ENCODE measurements at places on chromosomes 5 and 9.

DNA sequence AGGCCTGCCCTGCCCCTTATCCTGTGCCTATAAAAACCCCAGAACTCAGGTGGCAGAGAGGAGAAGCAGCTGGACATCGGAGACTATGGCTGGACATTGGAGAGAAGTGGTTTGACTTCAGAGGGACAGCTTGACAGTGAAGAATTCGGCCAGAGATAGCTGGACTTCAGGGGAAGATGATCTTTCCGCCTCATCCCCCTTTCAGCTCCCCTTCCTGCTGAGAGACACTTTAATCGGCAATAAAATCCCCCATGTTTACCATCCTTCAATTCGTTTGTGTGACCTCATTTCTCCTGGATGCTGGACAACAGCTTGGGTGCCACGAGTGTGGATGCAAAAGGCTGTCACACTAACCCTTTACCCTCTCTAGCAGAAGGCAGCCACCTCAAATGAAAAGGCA is 134.1 kb upstream of the TUT7 start:
- H3K36me3 ChIP-seq = no peaks in the 10 kb centered on the region
- H3K4me3 ChIP-seq = no peak overlapping the region
- H3K4me1 ChIP-seq = no peaks in the 10 kb centered on the region
- no peak overlapping the region for H3K27ac ChIP-seq
- DNase-seq = no peak

- DNase-seq = no peak
- no peaks in the 10 kb centered on the region for H3K27me3 ChIP-seq
- no peak overlapping the region for H3K4me3 ChIP-seq
- no peaks in the 10 kb centered on the region for H3K36me3 ChIP-seq
- no peaks in the 10 kb centered on the region for H3K4me1 ChIP-seq
- no peak overlapping the region for H3K27ac ChIP-seq
Measured at GRCh38 chr5:52943285-52943684, 45.9 kb upstream of the ITGA2 start.

GRCh38 chr5:111829701-111830100 is 72.7 kb upstream of the NREP start:
- no peak overlapping the region for H3K27ac ChIP-seq
- H3K4me1 ChIP-seq = no peaks in the 10 kb centered on the region
- H3K4me3 ChIP-seq = no peak overlapping the region
- no peaks in the 10 kb centered on the region for H3K36me3 ChIP-seq

- no peaks in the 10 kb centered on the region for H3K27me3 ChIP-seq
- peak overlapping the region; percentile 60 for H3K4me3 ChIP-seq
- peaks cover 35% of the 10 kb centered on the region for H3K4me1 ChIP-seq
- DNase-seq = peak; percentile 68
- H3K27ac ChIP-seq = peak overlapping the region; percentile 71
Measured at GRCh38 chr9:35615981-35616680, 2.1 kb downstream of the CD72 start.

DNA sequence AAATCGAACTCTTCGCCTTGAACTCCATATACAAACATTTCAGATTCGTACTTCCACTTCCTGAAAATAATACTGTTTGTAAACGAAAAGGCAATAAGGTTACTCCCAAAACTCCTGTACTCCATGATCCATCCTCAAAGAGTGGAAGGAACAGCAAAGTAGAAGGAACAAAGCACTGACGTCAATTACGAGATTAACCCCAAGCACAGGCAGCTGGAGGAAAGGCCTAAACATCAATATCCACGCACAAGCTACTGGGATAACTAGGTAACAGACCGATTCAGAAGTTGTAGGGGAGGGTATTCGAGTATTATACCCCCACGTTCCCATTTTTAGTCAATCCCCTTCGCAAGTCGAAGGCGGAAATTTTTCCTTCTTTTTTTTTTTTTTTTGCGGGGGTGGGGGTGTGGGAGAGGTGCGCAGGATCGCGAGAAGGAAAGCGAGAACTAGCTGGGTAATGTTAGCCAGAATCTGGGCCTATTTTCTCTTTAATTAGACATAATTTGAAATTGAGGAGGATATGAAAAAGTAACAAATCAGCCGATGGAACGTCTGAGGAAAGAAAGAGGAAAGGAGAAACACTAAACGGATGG is 909 bp downstream of the AFF4 start:
- peaks cover 8% of the 10 kb centered on the region for H3K4me1 ChIP-seq
- no peaks in the 10 kb centered on the region for H3K36me3 ChIP-seq
- peak overlapping the region; percentile 95 for H3K27ac ChIP-seq
- no peaks in the 10 kb centered on the region for H3K27me3 ChIP-seq
- peak; percentile 72 for DNase-seq

- H3K36me3 ChIP-seq = no peaks in the 10 kb centered on the region
- H3K27me3 ChIP-seq = no peaks in the 10 kb centered on the region
- no peak overlapping the region for H3K27ac ChIP-seq
- H3K4me1 ChIP-seq = no peaks in the 10 kb centered on the region
Measured at GRCh38 chr9:98930792-98931191, 12.9 kb upstream of the COL15A1 start.

DNA sequence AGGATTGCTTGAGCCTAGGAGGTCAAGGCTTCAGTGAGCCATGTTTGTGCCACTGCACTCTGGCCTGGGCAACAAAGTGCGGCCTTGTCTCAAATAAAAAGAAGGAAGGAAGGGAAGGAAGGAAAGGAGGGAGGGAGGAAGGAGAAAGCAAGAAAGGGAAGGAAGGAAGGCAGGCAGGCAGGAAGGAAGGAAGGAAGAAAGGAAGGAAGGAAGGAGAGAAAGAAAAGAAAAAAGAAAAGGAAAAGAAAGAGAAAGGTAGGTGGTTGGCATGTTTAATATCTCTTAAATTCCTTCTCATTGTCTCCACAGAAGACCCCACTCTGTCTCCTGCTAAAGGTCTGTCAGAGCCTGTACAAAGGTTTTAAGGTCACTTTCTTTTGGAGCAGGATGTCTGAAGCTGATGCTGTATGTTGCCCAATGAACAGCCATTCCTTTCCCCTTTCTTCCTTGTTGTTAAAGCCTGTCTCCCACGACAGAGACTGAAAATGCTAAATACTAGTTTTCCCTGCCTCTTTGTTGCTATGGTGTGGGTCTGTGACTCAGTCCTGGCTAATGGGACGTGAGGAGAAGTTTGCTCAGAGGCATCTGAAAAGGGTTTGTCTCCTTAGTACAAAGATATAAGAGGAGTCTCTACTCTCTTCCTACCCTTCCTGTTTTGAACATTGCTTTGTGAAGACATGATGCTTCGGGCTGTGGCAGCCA is 213.3 kb downstream of the PCSK1 start:
- no peak for DNase-seq
- H3K4me3 ChIP-seq = no peak overlapping the region

GRCh38 chr5:62684310-62684709 is 105.7 kb downstream of the LRRC70 start:
- DNase-seq = no peak
- no peak overlapping the region for H3K4me3 ChIP-seq
- no peaks in the 10 kb centered on the region for H3K36me3 ChIP-seq
- H3K27me3 ChIP-seq = no peaks in the 10 kb centered on the region
- no peak overlapping the region for H3K27ac ChIP-seq
- H3K4me1 ChIP-seq = no peaks in the 10 kb centered on the region

DNA sequence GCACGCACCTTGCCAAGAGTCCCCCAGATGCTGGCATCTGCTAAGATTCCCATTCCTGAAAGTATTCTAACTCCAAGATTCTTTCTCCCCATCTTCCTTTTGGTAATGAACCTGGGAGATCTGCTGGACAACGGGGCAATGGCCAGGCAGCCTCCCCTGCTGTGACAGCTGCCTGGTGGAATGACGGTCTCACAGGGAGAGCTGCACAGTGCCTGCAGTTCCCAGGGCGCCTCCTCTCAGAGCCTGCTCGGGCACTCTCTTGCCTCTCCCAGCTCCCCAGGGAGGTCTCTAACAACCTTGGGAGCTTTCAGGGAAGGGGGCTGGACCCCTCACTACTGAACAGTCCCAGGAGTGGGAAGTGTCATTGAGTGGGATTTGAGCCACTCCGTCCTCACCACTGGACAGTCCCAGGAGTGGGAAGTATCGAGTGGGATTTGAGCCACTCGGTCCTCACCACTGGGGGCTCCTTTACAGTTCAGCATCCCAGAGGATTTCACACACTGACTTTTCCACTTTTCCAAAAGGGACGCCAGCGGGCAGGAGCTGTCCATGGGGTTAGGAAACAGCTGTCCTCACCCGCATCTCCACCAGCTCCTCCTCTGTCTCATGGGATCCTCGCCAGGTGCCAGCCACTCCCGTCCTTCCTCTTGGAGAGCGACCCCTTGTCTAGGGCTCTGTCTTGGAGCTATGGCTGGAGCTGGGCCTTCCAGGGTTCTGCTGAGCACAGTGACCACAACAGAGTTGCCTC is 65.7 kb downstream of the ADAMTS2 start:
- no peaks in the 10 kb centered on the region for H3K4me1 ChIP-seq
- H3K4me3 ChIP-seq = no peak overlapping the region

DNA sequence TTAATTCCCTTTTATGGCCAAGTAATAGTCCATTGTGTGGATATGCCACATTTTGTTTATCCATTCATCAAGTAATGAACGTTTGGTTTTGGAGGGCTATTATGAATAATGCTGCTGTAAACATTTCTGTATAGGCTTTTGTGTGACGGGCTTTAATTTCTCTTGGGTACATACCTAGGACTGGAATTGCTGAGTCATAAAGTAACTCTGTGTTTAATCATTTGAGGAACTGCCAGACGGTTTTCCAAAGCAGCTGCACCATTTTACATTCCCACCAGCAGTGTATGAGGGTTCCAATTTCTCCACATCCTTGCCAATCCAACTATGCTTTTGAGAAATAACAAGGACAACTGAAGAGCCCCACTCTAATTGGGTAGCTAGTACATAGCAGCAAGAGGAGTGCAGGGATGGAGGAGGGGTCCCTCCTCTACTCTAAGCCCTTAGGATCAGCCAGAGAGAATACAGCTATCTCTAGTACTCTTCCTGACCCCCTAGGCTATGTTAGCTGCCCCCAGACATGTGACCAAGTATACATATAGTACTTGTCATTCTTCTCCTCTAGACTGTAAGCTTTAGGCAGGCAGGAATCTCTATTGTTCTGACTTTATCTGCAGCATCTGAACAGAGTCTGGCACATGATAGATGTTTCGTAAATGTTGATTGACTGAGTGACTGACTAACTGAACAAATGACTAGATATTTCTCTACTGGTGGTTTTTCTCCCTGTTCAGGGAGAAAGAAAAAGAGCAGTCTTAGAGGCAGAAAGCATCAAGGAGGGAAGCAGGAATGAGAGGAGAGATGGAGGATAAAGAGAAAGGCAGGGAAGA is 22.1 kb upstream of the MATR3 start:
- H3K36me3 ChIP-seq = no peaks in the 10 kb centered on the region
- H3K4me3 ChIP-seq = no peak overlapping the region
- H3K4me1 ChIP-seq = peaks cover 40% of the 10 kb centered on the region
- no peak for DNase-seq
- peaks cover 2% of the 10 kb centered on the region for H3K27me3 ChIP-seq

DNA sequence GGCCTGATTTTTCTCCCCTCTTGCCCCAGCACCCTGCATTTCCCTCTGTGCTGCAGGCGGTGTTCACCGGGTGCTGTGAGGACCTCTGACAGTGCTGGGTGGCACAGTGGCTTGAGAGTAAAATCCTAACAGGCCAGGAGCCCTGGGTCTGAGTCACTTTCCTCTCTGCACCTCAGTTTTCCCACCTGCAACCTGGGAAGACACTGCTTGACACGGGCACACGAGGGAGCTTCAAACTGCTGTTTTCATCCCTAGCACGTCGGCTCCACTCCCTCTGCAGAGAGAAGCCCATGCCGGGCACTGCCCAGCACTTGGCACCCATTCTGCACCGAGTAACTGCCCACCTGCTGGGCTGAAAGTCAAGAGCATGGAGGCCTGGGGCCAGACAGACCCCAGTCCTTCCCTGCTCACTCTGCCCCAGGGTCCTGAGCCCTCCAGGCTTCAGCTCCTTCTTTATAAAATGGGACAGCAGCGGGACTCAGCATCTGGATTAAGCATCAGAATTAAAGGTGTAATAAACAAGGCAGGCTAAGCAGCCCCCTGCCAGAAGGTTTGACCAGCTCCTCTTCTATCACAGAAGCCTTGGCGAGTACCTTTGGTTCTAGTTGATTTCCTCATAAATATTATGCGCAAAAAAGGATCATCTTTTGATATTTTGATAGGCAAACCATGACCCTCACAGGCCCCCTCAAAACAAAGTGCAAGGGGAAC is 5.2 kb downstream of the GFI1B start:
- H3K36me3 ChIP-seq = no peaks in the 10 kb centered on the region
- no peak for DNase-seq
- no peak overlapping the region for H3K27ac ChIP-seq
- H3K4me1 ChIP-seq = no peaks in the 10 kb centered on the region
- H3K27me3 ChIP-seq = peaks cover 30% of the 10 kb centered on the region

GRCh38 chr9:129339539-129340157 is 161.6 kb upstream of the IER5L start:
- no peak overlapping the region for H3K4me3 ChIP-seq
- H3K27ac ChIP-seq = no peak overlapping the region
- H3K27me3 ChIP-seq = peaks cover 2% of the 10 kb centered on the region
- no peak for DNase-seq
- H3K4me1 ChIP-seq = peaks cover 41% of the 10 kb centered on the region

DNA sequence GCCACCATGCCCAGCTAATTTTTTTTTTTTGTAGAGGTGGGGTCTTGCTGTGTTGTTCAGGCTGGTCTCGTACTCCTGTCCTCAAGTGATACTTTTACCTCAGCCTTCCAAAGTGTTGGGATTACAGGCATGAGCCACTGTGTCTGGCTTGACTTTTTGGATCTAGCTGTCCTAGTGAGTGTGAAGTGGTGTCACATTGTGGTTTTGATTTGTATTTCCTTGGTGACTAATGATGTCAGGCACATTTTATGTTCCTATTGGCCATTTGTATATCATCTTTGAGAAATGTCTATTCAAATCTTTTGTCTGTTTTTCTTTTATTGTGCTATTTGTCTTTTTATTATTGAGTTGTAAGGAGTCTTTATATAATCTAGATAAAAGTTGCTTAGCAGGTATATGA is 53.5 kb upstream of the MCCC2 start:
- no peak overlapping the region for H3K4me3 ChIP-seq
- no peaks in the 10 kb centered on the region for H3K27me3 ChIP-seq
- no peaks in the 10 kb centered on the region for H3K4me1 ChIP-seq
- peaks cover 16% of the 10 kb centered on the region for H3K36me3 ChIP-seq
- peak; percentile 34 for DNase-seq
- no peak overlapping the region for H3K27ac ChIP-seq

- H3K27ac ChIP-seq = no peak overlapping the region
- no peak overlapping the region for H3K4me3 ChIP-seq
- H3K27me3 ChIP-seq = peaks cover 16% of the 10 kb centered on the region
- H3K4me1 ChIP-seq = peaks cover 13% of the 10 kb centered on the region
Measured at GRCh38 chr5:172683645-172684471, 42.8 kb downstream of the NEURL1B start.

DNA sequence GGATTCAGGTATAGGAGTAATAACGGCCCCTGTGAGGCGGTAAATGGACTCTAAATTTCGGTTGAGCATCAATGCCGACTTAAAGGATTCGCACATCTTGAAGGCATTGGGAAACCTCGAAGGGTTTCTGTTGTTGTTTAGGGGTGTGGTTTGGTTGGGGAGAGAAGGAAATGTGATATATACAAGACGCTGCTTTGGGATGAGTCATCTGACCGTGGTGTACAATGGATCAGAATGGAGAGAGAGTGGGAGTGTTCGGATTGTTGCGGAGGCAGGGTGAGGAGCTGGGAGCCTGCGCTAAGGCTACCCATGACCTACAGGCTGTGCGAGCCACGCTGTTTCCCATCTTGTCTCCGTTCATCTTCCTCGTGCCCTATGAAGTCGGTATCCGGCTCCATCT is 60.4 kb upstream of the ERCC6L2 start:
- H3K27ac ChIP-seq = no peak overlapping the region
- no peaks in the 10 kb centered on the region for H3K4me1 ChIP-seq
- H3K27me3 ChIP-seq = no peaks in the 10 kb centered on the region

Data from thymus (tissue), 14 donors.